ENCODE measurements at places on chromosomes 5 and 9.

- DNase-seq = no peak
These were observed 78.2 kb downstream of the RAI14 start for GRCh38 chr5:34734326-34734725.

- no peak for DNase-seq
These were observed 1074.4 kb downstream of the CDH9 start for GRCh38 chr5:25964009-25964372.

DNA sequence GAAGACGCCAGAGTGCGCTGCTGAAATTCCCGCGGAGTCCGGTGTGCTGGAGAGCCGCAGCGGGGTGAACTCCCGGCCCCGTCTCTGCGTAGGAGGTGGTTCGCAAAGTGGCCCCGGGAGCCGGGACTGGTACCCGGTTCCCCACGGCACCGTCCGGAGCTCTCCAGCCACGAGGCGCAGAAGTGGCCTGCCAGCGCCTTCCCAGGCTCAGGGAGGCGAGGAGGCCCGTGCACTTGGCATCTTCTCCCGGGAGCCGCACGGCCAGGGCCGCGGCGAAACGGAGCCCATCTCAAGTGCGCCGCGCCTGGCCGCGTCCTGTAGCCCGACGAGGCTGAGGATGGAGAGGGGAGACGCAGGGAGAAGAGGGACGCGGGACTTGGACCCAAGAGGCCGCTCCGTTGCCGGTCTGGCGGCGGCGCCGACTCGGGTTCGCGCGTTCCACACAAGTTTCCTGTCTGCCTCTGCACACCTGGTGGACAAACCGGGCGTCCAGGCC, 1.1 kb upstream of the IRX1 start:
- no peak for DNase-seq

GRCh38 chr9:98429613-98430012, 174.2 kb upstream of the TBC1D2 start:
- DNase-seq = no peak

DNA sequence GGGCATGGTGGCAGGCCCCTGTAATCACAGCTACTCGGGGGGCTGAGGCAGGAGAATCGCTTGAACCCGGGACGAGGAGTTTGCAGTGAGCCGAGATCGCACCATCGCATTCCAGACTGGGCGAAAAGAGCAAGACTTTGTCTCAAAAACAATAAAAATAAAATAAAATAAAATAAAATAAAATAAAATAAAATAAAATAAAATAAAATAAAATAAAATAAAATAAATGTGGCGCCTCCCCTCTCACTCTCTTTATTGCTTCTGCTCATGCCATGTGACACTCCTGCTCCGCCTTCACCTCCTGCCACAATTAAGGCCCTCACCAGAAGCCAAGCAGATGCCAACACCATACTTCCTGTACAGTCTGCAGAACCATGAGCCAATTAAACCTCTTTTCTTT, 3.8 kb upstream of the SHC3 start:
- DNase-seq = no peak

DNA sequence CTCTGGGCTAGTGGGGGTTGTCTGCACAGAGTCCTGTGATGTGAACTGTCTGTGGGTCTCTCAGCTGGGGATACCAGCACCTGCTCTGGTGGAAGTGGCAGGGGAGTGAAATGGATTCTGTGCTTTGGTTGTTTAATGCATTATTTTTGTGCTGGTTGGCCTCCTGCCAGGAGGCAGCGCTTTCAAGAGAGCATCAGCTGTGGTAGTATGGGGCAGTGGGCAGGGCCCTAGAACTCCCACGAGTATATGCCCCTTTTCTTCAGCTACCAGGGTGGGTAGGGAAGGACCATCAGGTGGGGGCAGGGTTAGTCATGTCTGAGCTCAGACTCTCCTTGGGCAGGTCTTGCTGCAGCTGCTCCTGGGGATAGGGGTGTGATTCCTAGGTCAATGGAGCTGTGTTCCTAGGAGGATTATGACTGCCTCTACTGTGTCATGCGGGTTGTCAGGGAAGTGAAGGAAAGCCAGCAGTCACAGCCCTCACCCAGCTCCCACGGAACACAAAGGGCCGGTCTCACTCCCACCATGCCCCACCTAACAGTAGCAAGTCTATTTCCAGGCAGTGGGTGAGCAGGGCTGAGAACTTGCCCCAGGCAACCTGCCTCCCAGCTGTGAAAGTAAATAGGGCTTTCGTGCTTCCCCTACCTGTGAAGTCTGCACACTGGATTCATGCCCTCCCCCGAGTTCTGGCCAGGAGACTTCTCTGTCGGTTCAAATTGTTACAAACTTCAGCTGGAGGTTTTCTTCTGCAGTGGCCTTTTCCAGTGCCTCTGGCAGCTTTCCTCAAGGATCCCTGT, 25.7 kb upstream of the FAM81B start:
- DNase-seq = no peak

- DNase-seq = no peak
These were observed 28.7 kb upstream of the ZSWIM6 start for GRCh38 chr5:61303346-61303745.

DNA sequence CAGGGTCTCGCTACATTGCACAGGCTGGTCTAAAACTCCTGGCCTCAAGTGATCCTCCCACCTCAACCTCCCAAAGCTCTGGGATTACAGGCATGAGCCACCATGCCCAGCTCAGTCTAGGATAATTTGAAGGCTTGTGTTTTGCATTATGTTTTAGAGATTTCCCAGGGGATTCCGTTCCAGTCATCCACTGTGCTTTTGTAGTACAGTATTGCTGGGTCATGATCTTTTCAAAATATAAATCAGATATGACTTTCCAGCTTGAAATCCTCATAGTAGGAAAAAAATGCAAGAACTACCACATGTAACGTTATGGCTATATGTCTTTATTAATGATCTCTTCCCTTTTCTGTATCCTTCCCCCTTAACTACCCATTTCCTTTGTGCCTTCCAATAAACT, 338.1 kb downstream of the PRELID2 start:
- DNase-seq = no peak

DNA sequence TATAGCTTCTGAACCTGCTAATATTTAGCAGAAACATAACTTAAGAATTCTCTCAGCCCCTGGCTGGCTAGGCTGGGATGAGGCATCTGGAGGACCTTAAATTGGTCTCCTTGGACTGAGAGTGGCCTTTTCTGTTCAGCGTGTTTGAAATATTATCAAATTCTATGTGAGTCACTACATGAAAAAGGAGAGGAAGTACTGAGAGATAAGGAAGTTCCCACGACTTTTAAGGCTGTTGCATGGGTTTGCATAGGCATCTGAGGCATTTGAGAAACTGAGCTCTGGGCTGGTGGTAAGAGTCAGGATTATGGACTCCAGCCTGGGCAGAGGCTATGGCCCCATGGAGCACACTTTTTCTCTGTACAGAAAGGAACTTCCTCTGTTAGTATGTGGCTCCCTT, 816.2 kb upstream of the GRAMD2B start:
- DNase-seq = no peak

DNA sequence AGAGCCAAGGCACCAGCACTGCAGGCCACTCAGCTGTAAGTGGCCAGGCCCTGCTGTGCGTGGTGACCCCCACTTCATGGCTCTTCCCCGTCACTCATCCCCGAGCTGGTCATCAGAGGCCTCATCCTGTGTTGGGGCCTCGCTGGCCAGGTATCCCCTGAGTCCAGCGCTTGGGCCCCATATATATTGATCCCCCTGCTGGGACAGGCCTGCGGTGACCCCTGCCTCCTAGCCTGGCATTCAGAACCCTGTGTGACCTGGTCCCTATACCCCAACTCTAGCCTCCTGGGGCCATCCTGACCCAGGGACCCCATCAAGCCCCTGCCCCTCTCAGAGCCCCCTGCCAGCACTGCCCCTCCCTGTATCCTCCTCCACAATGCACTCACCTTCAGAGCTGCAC, 12.7 kb downstream of the GBGT1 start:
- DNase-seq = no peak

DNA sequence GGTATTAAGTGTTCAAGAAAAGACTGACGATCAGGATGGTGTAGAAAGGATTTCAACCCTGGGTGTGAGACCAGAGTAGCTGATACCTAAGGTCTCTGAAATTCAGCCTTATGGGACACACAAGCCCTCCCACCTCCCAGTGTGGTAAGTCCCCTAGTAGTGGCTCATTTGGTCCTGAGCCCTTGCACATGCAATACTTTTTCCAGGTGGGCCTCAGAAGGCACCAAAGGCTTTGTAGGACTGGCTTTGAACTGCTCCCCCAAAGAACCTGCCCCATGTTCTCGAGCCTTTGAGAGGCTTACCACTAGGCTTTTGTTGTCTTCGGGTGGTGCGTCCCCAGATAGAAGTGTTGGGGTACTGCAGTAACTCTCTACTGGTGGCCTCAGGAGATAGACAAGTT, 803 bp downstream of the GARIN3 start:
- no peak for DNase-seq

- DNase-seq = no peak
These were observed 110.2 kb downstream of the MLLT3 start for GRCh38 chr9:20512106-20512505.

- no peak for DNase-seq
These were observed 140.9 kb upstream of the SPEF2 start for GRCh38 chr5:35476797-35477196.

DNA sequence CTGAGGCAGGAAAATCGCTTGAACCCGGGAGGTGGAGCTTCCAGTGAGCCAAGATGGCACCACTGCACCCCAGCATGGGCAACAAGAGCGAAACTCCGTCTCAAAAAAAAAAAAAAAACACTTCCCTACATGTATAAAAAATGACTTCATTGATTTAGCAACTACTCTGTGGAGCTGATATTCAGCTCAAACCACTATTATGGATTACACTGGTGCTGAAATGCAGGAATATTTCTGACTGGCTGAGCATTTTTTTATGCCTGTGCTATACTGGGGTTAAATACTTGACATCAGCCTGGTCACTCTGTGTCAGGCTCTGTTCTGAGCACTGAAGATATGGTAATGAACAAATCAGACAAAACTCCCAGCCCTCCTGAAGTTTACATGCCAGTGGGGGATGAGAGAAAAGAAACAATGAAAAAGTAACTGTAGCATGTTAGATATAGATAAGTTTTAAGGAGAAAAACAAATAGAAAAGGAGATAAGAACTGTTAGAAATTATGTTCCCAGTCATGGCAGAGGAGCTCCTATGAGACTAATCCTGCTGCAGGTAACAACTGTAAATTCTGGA, 22.6 kb upstream of the TTC39B start:
- DNase-seq = no peak

DNA sequence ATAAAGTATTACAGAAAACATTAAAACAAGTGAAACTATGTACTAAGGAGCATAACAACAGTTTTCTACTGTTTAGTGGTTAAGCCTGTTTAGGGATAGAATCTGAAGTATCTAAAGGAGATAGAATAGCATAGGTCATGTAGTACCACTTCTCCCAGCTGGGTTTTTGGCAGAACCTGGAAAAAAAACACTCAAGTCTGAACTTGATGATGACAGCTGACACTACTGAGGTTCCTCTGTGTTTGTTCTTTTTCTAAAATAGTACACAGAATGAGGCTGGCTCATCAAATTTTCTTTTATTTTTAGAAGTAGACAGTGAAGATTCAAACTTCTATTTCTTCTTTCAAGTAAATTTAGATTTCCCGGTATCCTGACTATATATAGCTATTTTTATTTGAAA, 203.8 kb upstream of the ACO1 start:
- no peak for DNase-seq

DNA sequence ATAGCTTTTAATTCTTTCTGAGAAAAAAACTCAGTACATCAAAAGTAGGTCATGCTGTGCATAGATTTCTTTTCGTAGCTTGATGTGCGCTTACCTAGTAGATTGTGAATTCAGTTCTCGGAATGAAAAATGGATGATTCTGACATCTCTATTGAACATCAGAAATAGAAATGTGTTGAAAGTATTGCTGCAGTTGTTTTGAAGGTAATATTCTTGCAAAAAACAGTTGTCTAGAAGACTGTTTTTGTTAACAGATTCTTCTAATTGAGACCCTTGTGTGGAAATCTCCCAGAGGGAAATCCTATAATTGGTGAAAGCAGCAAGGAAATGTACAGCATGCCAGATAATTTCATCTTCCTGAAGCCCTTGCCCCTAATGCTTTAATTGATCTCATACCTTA, 54.5 kb downstream of the MACIR start:
- DNase-seq = no peak

- DNase-seq = no peak
These were observed 140.4 kb upstream of the EGFLAM start for GRCh38 chr5:38117784-38118479.

DNA sequence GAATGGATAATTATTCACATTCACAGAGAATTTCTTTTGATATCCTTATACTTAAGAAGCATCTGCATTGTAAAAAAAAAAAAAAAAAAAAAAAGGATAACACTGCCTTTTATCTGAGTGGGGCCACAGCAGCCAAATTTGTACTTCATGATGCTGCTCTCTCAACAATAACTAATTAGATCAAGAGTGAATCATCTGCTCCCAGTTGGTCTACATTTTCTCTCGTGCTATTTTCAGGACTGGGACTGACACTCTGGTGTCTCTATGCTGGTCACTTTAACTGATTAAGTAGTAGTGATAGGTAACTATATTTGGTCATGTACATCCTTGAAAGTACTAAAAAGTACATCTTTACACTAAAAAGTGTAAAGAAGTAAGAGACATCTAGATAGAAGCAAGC, 90.1 kb downstream of the RFX3 start:
- no peak for DNase-seq

DNA sequence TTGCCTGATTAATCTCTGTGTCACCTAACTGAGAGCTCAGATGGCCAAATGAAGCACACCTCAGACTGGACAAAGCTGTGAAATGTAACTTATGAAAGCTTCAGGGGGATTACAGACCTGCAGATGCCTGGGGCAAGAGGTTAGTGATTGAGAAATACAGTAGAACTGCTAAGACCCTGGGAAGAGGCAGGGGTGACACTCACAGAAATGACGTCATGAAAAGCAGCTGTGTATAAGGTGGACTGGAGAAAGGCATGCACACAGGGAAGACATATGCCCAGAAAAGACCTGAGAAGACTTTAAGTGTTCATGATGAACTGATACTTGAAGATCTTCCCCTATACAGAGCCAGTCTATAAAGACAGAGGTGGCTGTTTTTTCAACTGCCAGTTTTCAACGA, 49.3 kb upstream of the SPTLC1 start:
- no peak for DNase-seq

- DNase-seq = no peak
These were observed 16.3 kb downstream of the TNFSF8 start for GRCh38 chr9:114914139-114914538.

GRCh38 chr9:130138791-130139190, 33.4 kb upstream of the NCS1 start:
- no peak for DNase-seq

- DNase-seq = no peak
These were observed 1016.3 kb upstream of the SEMA6A start for GRCh38 chr5:117590944-117591343.

- no peak for DNase-seq
These were observed 218.1 kb downstream of the MPDZ start for GRCh38 chr9:13061390-13061789.

- DNase-seq = no peak
These were observed 51.0 kb upstream of the EGFLAM start for GRCh38 chr5:38207343-38207742.

- no peak for DNase-seq
These were observed 186.8 kb upstream of the KLF9 start for GRCh38 chr9:70601000-70601951.

- no peak for DNase-seq
These were observed 25.1 kb downstream of the ADGRD2 start for GRCh38 chr9:124475158-124475867.

- DNase-seq = no peak
These were observed 2.7 kb downstream of the FOXB2 start for GRCh38 chr9:77021922-77022782.

GRCh38 chr5:150469718-150470469, 20.4 kb upstream of the RPS14 start:
- no peak for DNase-seq

GRCh38 chr9:136631038-136632000, 31.4 kb upstream of the EGFL7 start:
- DNase-seq = peak; percentile 79

- DNase-seq = no peak
These were observed 20.2 kb upstream of the MED27 start for GRCh38 chr9:132099741-132100407.
